ENCODE measurements at places on chromosomes 7 and 10. TPM values are rescaled to one million over a fixed set of nuclear protein-coding genes. Genes with fewer than 3 reads are reported as not detected.

DNA sequence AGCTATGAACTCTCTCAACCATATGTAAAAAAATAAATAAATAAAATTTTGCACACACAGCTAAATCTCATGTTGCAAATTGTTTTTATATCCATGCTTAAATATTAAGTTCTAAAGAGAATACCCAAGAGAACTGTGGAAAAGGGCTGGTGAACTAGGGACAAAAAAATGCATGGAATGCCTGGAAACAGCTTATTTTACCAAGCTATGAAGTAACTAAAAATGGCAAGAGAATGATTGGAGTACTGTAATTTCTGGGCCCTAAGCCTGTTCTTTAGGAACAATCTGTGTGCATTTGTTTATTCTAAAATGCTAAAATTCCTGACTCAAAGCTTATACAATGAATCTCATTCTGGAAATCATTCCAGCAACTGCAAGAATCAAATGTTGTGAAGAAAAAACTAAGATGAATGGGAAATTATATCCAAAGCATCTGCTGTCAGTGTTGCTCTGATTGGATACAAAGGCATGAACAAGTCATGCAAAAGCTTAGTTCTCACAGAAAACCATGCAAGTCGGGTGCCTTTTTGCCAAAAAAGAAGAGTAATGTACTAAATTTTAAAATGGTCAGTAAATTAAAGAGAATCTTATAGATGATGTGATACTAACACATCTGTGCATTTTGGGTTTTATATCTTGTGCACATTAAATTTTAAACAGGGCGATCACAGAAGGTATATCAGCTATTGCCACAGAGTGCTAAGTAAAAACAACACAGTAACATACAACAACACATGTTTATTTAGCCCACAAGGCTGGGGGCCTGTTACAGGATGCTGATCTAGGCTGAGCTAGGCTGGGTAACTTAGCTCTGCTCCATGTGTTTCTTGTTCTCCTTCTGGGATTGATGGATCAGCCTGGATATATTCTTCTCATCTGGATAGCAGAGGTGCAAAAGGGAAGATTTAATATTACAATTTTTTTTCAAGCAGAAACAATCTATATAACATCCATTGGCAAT, 453.5 kb upstream of the SEMA3A start:
- H3K36me3 ChIP-seq: no peaks in the 10 kb centered on the region
- DNase-seq: no peak
- no peak overlapping the region for H3K27ac ChIP-seq
- H3K4me3 ChIP-seq: no peak overlapping the region
- H3K4me1 ChIP-seq: no peaks in the 10 kb centered on the region

GRCh38 chr7:100356416-100357068, 1.4 kb upstream of the PILRB start:
- no peaks in the 10 kb centered on the region for H3K27me3 ChIP-seq
- H3K4me3 ChIP-seq: no peak overlapping the region
- no peaks in the 10 kb centered on the region for H3K4me1 ChIP-seq
- H3K27ac ChIP-seq: no peak overlapping the region

DNA sequence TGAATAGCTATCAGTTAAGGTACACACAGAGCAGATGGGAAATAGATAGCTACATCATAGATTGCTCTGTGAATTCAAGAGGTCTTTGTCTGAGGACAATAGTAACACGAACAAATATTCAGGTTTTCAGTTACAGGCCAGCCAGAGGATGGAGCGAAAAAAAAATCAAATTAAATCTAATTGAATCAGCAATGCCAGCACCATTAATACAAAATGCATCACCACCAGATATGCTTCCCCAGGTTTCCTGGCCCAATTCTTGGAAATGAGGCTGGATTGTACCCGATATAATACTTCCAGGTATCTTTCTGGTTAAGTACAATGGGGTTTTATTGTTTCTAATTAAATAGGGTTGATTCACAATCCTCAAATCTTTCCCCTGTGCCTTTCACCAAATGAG, 975.8 kb upstream of the AUTS2 start:
- H3K27ac ChIP-seq: no peak overlapping the region

DNA sequence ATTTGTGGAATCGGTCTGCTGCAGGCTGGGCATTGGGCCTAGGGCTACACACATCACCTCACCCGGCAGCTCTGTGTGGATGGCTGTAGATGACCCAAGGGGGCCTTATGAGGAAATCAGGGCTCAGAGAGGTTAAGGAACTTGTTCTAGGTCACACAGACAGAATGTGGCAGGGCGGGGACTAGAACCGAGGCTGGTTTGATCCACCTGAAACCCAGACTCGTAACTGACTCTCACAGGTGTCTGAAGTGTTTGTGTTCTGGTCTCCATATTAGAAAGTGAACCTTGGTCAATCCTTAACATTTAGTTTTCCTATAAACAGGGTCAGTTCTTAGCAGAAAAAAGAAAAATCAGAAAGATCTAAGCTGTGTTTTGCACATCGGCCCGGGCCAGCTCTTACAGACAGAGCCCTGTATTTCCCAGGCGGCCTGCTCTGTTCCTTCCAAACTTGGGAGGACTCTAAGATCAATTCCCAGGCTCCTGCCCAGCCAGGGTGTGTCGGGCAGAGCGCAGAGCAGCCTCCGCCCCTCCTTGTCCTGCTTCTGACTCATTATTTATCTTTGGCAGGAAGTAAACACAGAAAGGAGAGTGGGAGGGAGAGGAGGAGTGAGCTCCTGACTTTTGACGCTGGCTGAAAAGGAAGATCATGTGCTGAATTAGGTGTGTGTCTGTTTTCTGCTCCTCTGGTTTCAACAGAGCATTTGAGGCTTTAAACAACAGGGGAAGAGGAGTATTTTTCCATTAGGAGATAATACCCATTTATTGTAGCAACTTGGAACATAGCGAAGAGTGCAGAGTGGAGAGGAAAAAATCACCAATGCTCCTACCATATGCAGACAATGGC, 74.1 kb downstream of the TACC2 start:
- peaks cover 12% of the 10 kb centered on the region for H3K4me1 ChIP-seq
- no peak overlapping the region for H3K4me3 ChIP-seq
- no peaks in the 10 kb centered on the region for H3K27me3 ChIP-seq
- H3K27ac ChIP-seq: peak overlapping the region; percentile 93
- H3K36me3 ChIP-seq: no peaks in the 10 kb centered on the region

DNA sequence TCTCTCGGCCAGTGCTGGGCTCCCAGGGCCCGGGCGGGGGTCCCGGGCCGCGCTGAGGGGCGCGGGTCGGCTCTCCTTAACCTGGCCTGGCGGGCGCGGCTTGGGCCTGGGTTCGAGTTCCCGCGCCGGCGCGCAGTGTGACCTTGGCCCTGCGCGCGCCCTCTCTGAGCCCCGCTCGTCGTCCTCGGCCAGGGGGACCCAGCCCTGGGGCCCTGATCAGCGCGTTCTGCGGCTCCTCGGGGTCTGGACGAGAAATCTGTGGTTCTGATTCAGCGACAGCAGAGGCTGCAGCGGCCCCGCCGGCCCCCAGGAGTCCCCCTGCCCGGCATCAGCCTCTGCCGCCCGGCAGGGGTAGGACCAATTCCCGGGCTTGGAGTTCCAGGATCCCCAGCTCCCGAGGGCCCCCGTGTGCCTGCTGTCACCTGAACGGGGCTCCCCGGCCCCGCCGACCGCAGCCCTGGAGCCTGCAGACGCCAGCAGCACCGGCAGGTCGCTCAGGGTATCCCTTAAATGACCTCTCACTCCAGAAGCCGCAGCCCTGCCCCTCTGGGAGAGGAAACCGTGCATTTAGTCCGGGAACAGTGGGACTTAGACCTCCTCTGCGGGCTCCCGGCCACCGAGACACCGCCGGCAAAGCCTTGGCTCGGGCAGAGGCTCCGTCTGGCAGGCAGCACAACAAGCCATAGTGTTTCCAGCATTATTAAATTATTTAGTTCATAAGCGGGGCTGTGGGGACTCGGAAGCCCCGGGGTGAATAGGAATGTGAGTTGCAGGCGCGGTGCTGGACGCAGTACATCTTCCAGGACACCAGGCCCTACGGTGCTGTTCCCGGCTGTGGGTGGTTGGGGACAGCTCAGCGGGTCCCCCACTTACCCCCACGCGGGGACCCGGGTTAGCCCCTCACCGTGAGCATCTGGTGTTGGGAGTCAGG, 572 bp downstream of the CHST12 start:
- no peaks in the 10 kb centered on the region for H3K27me3 ChIP-seq
- H3K4me3 ChIP-seq: peak overlapping the region; percentile 79
- peak overlapping the region; percentile 37 for H3K27ac ChIP-seq
- H3K36me3 ChIP-seq: no peaks in the 10 kb centered on the region

DNA sequence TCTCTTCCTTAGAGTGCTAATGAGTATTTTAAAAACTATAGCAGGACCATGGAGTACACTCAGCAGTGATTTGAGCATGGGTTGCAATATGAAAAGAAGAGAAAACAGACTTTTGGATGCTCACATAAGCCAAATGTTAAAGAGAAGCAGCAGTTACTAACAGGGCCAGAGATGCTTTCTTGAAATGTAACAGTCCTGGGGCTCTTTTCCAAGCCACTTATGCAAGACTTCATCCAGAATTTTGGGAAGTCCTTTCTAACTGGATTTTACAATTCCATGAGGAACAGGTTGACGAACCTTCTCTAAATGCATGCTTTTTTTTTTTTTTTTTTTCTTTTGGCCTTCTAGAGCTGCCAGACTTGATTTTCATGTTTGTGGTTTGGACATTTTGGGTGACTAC, 282.0 kb downstream of the SEC23IP start:
- H3K27me3 ChIP-seq: no peaks in the 10 kb centered on the region
- H3K4me3 ChIP-seq: no peak overlapping the region
- H3K27ac ChIP-seq: no peak overlapping the region
- H3K4me1 ChIP-seq: no peaks in the 10 kb centered on the region
- no peaks in the 10 kb centered on the region for H3K36me3 ChIP-seq

- H3K4me3 ChIP-seq: no peak overlapping the region
- H3K4me1 ChIP-seq: peaks cover 5% of the 10 kb centered on the region
- no peak overlapping the region for H3K27ac ChIP-seq
Observed at GRCh38 chr7:108038986-108039385, 36.0 kb upstream of the LAMB1 start.

DNA sequence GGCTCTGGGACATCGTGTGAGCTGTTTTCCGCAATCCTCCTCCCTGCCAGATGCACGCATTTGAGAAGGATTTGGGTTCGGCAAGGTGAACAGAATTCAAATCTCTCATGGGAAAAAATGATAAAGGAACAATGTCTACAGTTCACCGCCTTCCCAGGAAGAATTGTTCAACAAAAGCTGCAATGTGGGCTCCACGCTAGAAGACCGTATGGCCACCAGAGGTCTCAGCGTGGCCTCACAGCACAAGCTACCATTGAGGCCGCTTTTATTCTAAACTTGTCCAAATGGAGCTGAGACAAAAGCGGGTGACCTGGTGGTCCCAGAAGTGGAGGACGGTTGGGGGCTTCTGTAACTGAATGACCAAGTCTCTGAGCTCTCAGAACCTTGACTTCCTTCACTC, 733.1 kb downstream of the PARD3 start:
- H3K4me1 ChIP-seq: no peaks in the 10 kb centered on the region
- no peaks in the 10 kb centered on the region for H3K36me3 ChIP-seq
- H3K4me3 ChIP-seq: no peak overlapping the region
- H3K27ac ChIP-seq: no peak overlapping the region
- no peaks in the 10 kb centered on the region for H3K27me3 ChIP-seq

- no peaks in the 10 kb centered on the region for H3K27me3 ChIP-seq
- peak overlapping the region; percentile 53 for H3K27ac ChIP-seq
- H3K36me3 ChIP-seq: no peaks in the 10 kb centered on the region
- no peak overlapping the region for H3K4me3 ChIP-seq
Observed at GRCh38 chr10:82411416-82411815, 536.4 kb downstream of the NRG3 start.

WDR86 gene
- 10.6 TPM for total RNA-seq

RBP4 gene
- total RNA-seq: 494 TPM

VSTM4 gene
- 10.2 TPM for total RNA-seq

All from hepatocyte (in vitro differentiated cells).